Inflammatory macrophage (primary cell): ENCODE measurements at places on chromosomes 6 and 20.

DNA sequence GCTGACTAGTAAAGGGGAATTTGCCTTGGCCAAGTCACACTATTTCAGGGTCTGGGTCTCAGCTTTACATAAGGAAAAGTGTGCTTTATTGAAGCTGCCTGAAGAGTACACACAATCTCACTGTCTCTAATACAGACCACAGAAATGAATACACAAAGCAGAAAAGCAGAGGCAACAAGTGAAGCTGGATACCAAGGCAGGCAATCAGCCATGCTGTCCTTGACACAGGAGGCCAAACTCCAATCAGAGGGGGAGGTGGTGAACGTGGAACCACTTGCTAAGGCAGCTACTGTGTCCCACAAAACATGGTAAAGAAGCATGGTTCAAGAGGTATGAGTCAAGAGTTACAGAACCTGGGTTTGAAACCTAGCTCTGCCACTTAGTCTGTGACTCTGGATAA, 21.8 kb upstream of the CCND3 start:
- DNase-seq, result no peak

- no peak for DNase-seq
Observed at GRCh38 chr6:16437095-16437494, 198.7 kb downstream of the GMPR start.

DNA sequence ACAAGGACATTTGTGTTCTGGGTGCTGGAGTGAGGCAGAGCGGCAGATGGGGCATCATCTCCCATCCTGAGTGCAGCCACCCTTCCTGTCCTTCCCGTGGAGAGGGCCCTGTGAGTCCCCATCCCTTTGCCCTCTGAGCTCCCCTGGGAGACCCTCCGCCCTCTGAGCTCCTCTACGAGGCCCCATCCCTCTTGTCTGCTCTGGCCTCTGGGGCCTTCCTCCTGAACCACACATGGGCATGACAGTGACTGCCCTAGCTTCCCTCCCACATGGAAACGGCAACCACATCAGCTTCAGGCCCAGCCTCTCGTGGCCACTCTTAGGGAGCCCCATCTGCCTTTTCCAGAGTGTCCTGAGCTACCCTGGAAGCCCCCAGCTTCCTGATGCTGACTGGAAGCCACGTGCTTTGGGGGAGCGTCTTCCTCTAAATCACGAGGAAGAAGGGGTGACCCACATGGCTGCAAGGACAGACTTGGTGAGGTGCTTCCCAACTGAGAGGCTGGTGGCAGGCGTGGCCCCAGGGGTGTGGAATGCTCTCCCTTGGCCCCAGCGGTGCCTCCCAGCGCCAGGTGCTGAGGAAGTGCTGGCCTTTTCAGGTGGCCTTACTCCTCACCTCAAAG, 52.6 kb downstream of the GINS1 start:
- DNase-seq, result peak; percentile 88

- DNase-seq, result no peak
Observed at GRCh38 chr20:42941629-42942028, 248.1 kb downstream of the PTPRT start.

DNA sequence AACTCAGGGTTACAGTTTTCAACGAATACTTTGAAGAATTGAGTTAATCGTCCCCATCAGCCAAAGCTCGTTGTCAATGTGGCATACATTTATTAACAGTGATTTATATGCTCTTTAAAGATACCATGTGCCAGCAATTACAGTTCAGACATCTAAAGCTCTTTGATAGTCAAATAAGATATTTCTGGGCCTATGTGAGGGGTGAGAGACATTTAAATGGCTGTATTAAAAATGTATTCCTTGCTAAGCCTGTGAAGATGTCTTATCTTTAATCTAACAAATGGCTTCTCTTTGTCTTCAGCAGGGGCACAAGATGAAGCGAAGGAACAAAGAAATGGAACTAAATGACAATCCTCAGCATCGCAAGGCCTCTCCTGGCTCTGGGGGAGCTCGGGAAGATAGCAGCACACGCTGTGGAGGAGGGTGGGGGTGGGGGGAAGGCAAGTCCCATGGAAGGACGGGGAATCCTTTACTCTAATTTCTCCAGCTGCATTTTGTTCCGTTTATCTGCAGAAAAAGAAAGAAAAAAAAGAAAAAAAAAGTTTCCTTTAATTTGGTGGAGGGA, 523.6 kb downstream of the KIF16B start:
- DNase-seq, result no peak

- DNase-seq, result peak; percentile 97
Observed at GRCh38 chr6:37819177-37819801, at the start of gene ZFAND3. Gene ZFAND3 (plus strand): TSS chr6:37819727. CDS start chr6:37819946, 219 bp downstream.

GRCh38 chr6:141195251-141195832, 937.4 kb upstream of the GJE1 start:
- no peak for DNase-seq

DNA sequence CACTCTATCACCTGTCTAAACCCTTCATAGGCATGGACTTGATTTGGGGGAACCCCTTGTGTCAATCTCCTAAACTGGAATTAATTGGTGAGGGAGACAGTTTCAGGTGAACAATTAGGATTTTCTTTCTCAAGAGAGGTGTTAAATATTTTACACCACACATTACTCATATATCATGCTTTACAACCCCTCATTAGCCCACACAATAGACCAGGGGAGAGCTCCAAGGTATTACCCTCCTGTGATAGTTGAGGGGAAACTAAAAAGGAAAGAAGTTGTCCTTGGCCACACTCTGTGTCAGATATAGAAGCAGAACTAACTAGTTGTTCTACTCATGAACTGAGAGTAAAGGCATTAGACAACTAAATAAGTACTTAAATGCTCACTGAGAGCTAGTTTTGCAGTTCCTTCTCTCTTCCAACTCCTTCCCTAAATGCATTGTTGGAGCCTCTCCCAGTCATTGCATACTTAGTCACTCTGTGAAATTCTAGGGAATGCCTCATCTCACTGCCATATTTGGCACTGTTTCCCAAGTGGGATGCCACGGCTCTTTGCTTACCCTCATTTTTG, 183.7 kb upstream of the CEP162 start:
- DNase-seq, result no peak

GRCh38 chr6:164208371-164208770, 793.9 kb downstream of the QKI start:
- no peak for DNase-seq

DNA sequence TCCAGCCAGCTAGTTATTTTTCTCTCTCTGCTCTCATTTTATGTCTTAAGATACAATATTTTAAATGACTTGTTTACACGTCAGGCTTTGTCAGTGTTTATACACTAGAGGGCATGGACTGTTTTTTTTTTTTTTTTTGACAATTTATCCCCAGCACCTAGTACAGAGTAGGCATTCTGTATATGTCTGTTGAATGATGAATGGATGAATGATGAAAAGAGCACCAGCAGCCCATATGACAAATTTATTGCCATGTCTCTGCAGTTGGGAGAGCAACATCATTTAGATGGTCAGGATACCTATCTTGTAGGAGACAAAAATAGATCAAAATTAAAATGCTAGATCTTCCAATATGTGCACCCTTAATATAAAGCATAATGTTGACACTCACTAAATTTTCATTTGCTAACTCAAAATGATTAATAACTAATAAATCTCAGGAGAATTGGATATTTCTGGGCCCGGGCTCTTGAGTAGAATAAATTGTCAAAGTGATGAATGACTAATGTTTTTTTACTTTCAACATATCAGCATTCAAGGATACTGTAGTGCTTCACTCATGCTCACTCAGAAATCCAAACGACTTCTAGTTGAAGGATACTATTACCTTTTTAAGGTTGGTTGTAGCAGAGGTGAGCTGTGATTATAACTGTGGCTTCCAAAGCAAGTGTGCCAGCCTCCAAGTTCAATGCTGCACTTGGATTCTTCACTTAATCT, 200.0 kb downstream of the PHACTR1 start:
- DNase-seq, result no peak

DNA sequence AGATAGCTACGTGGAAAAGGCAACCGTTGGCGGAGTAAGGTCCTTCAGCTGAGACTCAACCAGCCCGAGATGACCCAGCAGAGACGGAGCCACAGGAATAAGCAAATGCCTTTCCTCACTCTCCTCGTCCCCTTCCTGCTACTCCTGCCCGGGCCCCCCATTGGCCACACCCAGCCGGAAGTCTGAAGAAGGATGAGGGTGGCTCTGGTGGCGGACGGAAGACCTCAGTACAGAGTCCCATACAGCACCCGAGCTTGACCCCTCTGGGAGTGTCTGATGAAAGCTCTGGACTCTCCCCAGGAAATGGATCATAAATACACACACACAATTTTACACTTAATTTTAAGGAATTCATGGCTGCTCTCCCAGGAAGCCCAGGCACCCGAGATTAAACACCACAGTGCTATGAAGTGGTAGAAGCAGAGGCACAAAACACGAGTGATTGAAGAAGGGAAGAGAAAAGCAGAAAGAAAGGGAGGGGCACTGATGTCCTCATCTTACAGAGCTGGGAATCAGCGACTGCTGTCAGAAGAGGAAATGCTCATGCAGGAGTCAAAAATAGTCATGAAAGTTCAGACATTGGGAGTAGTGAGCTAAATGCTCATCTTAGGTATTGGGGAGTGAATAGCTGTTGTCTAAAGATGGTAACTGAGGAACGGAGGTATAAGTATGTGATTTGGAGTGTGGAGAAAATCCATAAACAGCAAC, 125.6 kb downstream of the BANF2 start:
- no peak for DNase-seq

DNA sequence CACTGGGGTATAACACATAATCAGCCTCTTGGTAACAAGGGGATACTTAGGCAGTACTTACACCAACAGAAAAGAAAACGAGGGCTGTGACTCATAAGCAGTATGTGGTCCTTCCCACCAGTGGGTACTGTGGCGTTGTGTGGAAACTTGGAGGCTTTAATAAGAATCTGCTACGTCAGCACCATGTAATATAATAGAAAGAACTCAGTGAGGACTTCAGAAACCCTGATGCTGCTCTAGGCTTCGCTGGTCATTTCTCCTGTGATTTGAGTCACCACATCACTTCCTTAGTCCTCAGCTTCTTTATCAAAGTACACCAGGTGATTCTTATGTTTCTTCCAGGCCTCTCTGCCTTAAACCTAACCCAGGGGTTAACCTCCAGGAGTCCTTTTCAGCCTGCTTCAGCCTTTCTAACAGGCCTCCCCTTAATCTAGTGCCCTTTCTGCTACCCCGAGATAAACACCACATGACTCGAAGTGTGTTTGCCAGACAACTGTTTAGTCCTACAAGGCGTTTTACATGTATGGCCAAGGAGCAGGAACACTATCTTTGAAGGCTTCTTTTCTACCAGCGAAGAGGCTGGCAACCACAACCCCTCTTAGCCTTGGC, 68.5 kb downstream of the FYN start:
- peak; percentile 82 for DNase-seq

GRCh38 chr6:163756079-163756478, 341.6 kb downstream of the QKI start:
- peak; percentile 95 for DNase-seq

- DNase-seq, result no peak
Observed at GRCh38 chr6:55405474-55406235, 78.4 kb downstream of the GFRAL start.

GRCh38 chr6:38378801-38379200, 260.9 kb downstream of the BTBD9 start:
- DNase-seq, result no peak

- DNase-seq, result no peak
Observed at GRCh38 chr6:6539036-6539435, 49.5 kb upstream of the LY86 start.

GRCh38 chr6:35206346-35206745, 7.4 kb upstream of the SCUBE3 start:
- no peak for DNase-seq

DNA sequence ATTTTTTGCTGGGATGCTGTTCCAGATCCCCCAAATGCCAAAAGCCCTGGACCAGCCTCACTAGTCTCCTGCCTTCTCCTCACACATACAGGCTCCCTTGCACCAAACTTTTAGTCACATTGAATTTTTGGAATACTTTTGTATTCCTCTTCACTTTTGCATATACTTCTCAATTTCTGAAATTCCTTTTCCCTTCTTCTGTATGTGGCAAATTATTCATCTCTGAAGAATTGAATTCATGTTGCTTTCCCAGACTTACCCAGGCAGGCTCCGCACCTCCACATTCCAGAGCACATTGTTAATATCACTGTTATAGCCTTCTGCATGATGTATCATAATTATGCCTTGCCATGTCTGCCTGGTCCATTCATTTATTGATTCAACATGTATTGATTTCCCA, 255.3 kb upstream of the POU3F2 start:
- DNase-seq, result no peak

DNA sequence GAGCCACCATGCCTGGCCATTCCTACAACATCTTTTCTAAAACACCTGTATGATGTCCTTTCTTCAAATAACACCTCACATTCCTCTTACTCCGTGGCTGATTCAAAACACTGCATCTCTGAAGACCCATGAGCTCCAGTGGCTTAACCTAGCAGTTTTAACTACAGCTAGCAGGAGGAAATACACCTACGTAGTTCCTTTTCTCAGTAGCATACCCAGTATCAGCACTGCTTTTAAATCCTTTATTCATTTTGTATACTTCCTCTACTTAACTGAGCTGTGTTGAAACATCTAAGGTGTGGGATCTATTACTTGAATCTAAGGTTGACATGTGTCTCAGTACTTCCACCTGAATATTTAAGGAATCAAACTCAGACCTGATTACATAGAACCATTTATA, 113.6 kb upstream of the CCDC28A start:
- no peak for DNase-seq
